CD8-positive, alpha-beta memory T cell (primary cell): ENCODE measurements at places on chromosomes 12 and 14. TPM values are rescaled to one million over a fixed set of nuclear protein-coding genes. Genes with fewer than 3 reads are reported as not detected.

- peaks cover 6% of the 10 kb centered on the region for H3K36me3 ChIP-seq
- H3K27ac ChIP-seq, result peak overlapping the region; percentile 79
- DNase-seq, result peak; percentile 9
- H3K4me3 ChIP-seq, result peak overlapping the region; percentile 81
- H3K4me1 ChIP-seq, result peaks cover 29% of the 10 kb centered on the region
- no peaks in the 10 kb centered on the region for H3K27me3 ChIP-seq
Measured at GRCh38 chr12:113222730-113223531, 1.7 kb downstream of the TPCN1 start.

GRCh38 chr12:56358836-56359532 lies 923 bp downstream of the STAT2 start:
- peak overlapping the region; percentile 91 for H3K27ac ChIP-seq
- no peaks in the 10 kb centered on the region for H3K27me3 ChIP-seq
- H3K4me1 ChIP-seq, result peaks cover 28% of the 10 kb centered on the region
- peaks cover 24% of the 10 kb centered on the region for H3K36me3 ChIP-seq
- peak overlapping the region; percentile 96 for H3K4me3 ChIP-seq

Gene SYT1
- not detected for total RNA-seq

GRCh38 chr12:27779416-27779919 lies 565 bp upstream of the KLHL42 start:
- no peaks in the 10 kb centered on the region for H3K27me3 ChIP-seq
- peak overlapping the region; percentile 78 for H3K4me3 ChIP-seq
- H3K4me1 ChIP-seq, result peaks cover 27% of the 10 kb centered on the region
- DNase-seq, result no peak
- H3K27ac ChIP-seq, result peak overlapping the region; percentile 31
- H3K36me3 ChIP-seq, result no peaks in the 10 kb centered on the region

Gene KCNA1
- total RNA-seq, result not detected

DNA sequence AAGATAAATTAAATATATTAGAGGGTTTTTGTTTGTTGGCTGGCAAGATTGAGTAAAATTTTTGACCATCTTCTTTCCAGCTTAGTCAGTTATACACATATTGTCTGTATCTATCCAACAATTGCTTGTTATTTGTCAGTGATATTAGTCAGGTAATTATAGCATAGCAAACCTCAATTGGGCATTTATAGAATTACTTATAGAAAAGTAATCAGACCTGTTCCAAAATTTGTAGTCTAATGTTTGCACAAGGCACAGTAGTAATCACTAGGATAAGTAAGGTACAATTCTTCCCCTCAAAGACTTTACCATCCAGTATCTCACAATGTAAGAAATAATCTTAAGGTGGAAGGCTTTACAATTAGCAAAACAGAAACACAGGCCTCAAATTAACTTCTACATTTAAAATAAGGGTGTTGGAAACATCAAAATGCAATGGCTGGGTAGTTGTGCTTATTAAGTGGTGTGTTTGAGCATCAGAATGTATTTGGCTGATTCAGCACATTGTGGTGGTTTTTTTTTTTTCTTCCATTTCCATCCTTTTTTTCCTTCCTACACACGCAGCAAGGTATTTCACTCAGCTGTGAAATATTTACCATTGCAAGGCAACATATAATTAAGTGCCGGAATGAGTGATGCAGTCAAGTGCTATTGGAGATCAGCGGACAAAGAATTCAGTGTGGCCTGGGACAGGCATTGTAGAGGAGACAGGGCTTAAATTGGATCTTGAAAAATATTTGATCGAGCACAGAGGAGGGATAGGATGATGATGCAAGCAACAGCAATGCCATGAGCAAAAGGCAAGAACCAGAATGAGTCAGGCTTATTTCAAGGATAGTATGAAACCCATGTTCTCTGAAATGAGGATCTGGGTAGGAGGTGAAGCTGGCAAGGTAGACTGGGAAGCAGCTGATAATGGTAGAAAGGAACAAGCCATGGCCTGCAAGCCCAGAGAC lies 178.2 kb downstream of the AKAP6 start:
- no peak overlapping the region for H3K27ac ChIP-seq
- no peaks in the 10 kb centered on the region for H3K27me3 ChIP-seq
- H3K4me1 ChIP-seq, result no peaks in the 10 kb centered on the region

GRCh38 chr12:43824207-43824775 lies 11.6 kb upstream of the TMEM117 start:
- no peak overlapping the region for H3K27ac ChIP-seq
- no peak for DNase-seq
- H3K4me1 ChIP-seq, result no peaks in the 10 kb centered on the region
- no peak overlapping the region for H3K4me3 ChIP-seq
- no peaks in the 10 kb centered on the region for H3K36me3 ChIP-seq

DNA sequence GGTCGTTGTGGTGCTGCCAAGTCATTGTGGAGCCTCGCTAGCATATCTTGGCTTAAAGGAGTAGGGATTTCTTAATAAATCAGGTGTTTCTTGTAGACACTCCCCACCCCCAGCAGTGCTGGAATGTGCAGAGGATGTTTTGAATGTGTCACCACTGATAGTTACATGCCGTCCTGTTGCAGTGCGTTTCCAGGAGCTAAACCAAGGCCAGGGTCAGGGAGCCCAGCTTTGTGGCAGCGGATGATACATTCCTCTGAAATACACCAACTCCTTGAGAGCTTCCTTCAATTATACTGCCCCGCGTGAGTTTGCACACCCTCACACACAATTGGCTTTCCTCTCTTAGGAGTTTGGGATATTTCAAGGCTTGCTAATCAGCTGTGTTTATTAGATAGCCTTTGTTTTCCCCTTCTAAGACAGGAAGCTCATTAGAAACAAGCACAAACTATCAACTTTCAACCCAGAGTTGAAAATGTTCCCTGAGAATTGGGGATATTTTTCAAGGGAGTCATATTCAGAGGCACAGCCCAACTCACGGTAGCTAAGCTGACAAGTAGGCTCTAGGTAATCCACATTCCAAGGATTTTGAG lies 154.9 kb downstream of the C12orf75 start:
- H3K27ac ChIP-seq, result no peak overlapping the region
- H3K4me1 ChIP-seq, result no peaks in the 10 kb centered on the region
- H3K36me3 ChIP-seq, result no peaks in the 10 kb centered on the region

DNA sequence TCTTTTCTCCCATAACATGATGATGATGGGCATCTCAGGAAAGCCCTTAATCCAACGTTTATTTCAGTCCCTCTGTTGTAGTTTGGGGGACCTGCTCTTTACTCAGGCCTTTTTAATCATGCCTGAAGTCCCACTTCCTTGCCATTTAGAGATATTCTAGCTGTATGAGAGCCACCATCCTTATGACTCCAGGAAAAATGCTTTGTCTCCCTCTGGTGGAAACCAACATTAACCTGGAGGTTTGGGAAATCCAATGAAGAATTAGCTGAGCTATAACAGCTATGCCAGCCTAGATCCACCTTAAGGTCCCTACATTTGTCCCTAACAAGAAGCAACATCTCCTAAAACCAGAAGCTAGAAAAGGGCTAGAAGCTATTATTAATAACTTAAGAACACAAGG lies 1399.1 kb downstream of the LRFN5 start:
- no peaks in the 10 kb centered on the region for H3K27me3 ChIP-seq
- H3K27ac ChIP-seq, result no peak overlapping the region
- H3K4me1 ChIP-seq, result no peaks in the 10 kb centered on the region
- no peak for DNase-seq
- no peaks in the 10 kb centered on the region for H3K36me3 ChIP-seq

Gene SEL1L
- 64.8 TPM for total RNA-seq

- no peak overlapping the region for H3K4me3 ChIP-seq
- no peaks in the 10 kb centered on the region for H3K4me1 ChIP-seq
- no peaks in the 10 kb centered on the region for H3K36me3 ChIP-seq
- H3K27me3 ChIP-seq, result no peaks in the 10 kb centered on the region
- no peak for DNase-seq
Measured at GRCh38 chr14:54537651-54538050, 27.9 kb downstream of the CGRRF1 start.
